ENCODE measurements at places on chromosomes 6 and 20. TPM values are rescaled to one million over a fixed set of nuclear protein-coding genes. Genes with fewer than 3 reads are reported as not detected.

DNA sequence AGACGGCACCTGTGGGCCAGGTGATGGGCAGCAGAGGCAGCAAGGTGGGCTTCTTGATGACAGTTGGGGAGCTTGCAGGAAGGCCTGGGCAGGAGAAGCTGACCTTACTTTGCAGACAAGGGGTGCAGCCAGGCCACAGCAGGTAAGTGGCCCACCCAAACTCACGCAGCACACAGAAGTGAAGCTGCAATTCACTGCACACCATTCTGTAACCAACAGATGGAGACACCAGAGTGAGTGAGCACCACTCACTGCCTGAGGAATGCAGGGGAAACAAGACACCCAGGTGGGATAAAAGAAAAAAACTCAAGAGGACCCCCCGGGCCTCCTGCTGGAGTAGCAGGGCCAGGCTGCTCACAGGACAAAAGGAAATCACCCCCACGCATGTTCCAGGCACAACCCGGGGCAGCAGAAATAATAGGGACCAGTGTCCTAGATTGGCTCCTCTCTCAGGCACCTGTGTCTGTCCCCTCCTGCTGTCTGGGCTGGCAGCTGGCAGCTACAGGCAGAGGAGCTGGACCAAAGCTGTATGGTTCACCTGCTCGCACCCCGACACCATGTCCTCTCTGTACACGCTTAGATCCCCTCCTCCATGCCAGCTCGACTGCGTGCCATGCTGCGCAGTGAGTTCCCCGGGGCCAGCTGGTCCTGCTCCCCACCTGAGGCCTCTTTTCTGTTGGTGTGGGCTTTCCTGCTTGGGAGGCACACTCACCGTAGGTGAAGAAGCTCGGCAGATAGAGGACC lies 4.9 kb downstream of the MTCH1 start:
- H3K36me3 ChIP-seq: peaks cover 48% of the 10 kb centered on the region
- no peak for DNase-seq
- no peak overlapping the region for H3K27ac ChIP-seq

- peak within 1 kb of the TSS; percentile 87 for H3K4me3 ChIP-seq
- peak within 1 kb of the TSS; percentile 83 for H3K27ac ChIP-seq
- no peaks in the 10 kb centered on the region for H3K27me3 ChIP-seq
- H3K4me1 ChIP-seq: peaks cover 13% of the 10 kb centered on the region
- H3K36me3 ChIP-seq: peaks cover 35% of the 10 kb centered on the region
These were observed at the start of gene AARS2 for GRCh38 chr6:44312901-44313788. AARS2 (minus strand) TSS chr6:44313347; CDS start chr6:44313323, 24 bp downstream.

- no peaks in the 10 kb centered on the region for H3K27me3 ChIP-seq
- H3K4me3 ChIP-seq: no peak overlapping the region
- H3K4me1 ChIP-seq: no peaks in the 10 kb centered on the region
- no peaks in the 10 kb centered on the region for H3K36me3 ChIP-seq
These were observed 82.2 kb upstream of the TOP1 start for GRCh38 chr20:40946451-40946850.

Gene DAAM2
- total RNA-seq: not detected

DNA sequence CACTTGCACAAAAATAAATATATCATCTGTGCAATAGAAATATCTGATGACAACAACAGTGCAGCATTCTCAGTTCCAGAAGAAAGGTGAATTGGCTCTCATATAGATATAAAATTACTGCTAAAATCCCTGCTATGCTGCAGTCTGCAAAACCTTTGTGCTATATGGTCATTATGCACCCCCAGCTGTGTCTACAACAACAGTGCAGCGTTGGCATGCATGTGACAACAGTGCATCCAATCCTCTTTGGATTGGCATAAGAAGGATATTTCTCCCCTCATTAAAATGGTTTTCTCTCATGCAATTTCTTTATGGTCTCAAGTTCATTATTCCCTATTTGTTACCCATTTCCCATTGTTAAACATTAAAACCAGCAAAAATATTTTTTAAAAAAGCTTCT lies 23.1 kb downstream of the OR2B6 start:
- H3K4me3 ChIP-seq: no peak overlapping the region
- no peak overlapping the region for H3K27ac ChIP-seq
- H3K27me3 ChIP-seq: peaks cover 4% of the 10 kb centered on the region

- H3K27me3 ChIP-seq: no peaks in the 10 kb centered on the region
- peaks cover 80% of the 10 kb centered on the region for H3K4me1 ChIP-seq
- peaks cover 15% of the 10 kb centered on the region for H3K36me3 ChIP-seq
- no peak overlapping the region for H3K27ac ChIP-seq
- DNase-seq: no peak
These were observed 10.1 kb downstream of the PIM1 start for GRCh38 chr6:37180075-37180474.

Gene PBOV1
- not detected for total RNA-seq

- H3K27me3 ChIP-seq: no peaks in the 10 kb centered on the region
- H3K4me3 ChIP-seq: no peak overlapping the region
- H3K36me3 ChIP-seq: no peaks in the 10 kb centered on the region
- H3K27ac ChIP-seq: no peak overlapping the region
These were observed 445.4 kb upstream of the DEFB115 start for GRCh38 chr20:30811885-30812671.

Gene ZNF391
- 1.6 TPM for total RNA-seq

DNA sequence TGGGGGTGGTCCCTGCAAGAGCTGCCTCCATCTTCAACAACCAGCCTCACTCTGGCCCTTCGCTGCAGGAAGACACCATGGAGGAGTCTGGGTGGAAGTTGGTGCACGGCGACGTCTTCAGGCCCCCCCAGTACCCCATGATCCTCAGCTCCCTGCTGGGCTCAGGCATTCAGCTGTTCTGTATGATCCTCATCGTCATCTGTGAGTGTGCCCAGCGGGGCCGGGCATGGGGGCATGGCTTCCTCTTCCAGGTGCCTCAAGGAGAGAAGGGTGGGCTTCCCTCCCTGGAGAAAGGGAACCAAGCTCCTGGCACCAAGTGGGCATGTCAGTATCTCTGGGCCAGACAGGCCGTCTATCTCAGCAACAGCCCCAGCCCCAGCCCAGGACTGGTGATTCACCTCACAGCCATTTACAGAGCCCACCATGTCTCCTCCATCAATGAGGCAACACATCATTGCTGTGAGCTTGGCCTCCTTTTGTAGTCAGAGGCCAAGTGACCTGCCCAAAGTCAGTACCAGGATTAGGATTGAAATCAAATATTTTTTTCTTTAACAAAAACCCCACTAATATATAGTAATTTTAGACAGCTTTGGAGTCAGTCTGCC lies 40.2 kb downstream of the TM9SF4 start:
- H3K36me3 ChIP-seq: peaks cover 69% of the 10 kb centered on the region
- no peaks in the 10 kb centered on the region for H3K4me1 ChIP-seq
- no peak overlapping the region for H3K27ac ChIP-seq
- DNase-seq: no peak
- no peak overlapping the region for H3K4me3 ChIP-seq
- no peaks in the 10 kb centered on the region for H3K27me3 ChIP-seq

DNA sequence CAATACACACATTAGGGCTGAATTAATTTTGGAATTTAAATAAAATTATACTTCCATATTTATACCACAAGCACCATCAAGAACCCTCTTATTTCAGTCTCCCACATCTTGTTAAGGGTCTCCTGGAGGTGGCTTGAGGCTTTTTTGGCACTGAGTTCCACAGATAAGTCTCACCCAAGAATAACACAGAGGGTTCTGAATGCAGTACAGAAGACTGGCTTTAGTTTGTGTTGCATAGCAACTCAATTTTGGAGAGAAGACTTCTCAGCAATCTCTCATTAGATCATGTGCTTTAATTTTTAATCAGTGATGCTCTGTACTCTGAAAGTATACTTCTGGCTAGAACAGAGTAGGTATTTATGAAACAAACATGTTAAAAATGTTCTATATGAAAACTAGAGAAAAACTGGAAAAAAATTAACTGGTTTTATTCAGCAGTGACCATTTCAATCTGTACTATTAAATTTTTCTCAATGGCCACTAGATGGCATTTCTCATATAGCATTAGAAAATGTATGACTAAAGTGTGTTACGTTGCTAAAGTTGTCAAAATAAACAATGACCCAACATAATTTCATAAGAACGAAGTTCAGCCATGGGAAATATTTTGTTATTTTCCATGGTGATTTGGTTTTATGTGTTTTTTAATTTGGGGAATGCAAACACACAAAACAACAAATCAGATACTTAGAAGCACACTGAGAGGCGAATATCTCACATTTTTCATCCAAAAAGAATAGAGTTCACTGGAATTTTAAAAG lies 32.7 kb upstream of the MAP7 start:
- no peak overlapping the region for H3K4me3 ChIP-seq
- H3K36me3 ChIP-seq: peaks cover 77% of the 10 kb centered on the region
- no peaks in the 10 kb centered on the region for H3K27me3 ChIP-seq
- H3K4me1 ChIP-seq: no peaks in the 10 kb centered on the region
- no peak overlapping the region for H3K27ac ChIP-seq
- DNase-seq: peak; percentile 21

Gene PRKN
- total RNA-seq: 5.4 TPM

Gene REM1
- total RNA-seq: not detected

DNA sequence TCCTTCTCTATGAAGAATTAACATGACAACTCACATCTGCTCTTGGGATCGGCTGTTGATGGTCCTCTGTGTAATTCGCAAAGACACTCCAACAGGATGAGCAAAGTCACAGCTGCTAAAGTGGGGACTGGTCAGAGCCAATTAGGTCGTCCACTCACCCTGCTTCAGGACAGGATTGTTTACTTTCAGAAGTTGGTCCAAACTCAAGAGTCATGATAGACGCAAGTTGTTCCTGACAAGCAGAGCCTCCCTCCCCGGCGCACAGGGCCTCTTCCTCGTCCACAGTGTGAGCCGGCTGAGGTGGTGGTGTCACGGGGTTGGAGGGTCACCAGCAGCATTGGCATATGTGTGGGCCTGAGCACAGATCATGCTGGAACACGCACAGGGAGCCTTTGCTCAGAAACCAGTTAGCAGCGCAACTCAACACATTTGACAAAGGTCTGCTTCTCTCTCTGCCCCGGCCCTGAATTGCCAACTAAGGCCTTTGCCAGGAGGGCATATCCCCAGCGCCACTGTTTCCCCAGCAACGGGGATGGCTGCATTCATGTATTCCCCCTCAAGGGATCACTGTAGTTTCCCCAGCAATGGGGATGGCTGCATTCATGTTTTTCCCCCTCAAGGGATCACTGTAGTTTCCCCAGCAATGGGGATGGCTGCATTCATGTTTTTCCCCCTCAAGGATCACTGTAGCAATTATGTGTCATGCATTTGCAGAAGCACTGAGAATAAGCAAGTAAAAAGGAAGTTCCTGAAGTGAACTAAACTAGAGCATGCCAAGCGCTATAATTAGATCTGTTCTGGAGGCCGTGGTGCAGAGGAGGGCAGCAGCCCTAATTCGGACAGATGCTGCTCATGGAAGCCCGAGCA lies 111.7 kb downstream of the THBS2 start:
- H3K36me3 ChIP-seq: no peaks in the 10 kb centered on the region
- no peak for DNase-seq
- no peaks in the 10 kb centered on the region for H3K27me3 ChIP-seq
- no peaks in the 10 kb centered on the region for H3K4me1 ChIP-seq
- no peak overlapping the region for H3K27ac ChIP-seq

- H3K4me3 ChIP-seq: no peak overlapping the region
- no peaks in the 10 kb centered on the region for H3K36me3 ChIP-seq
- no peaks in the 10 kb centered on the region for H3K27me3 ChIP-seq
These were observed 106.3 kb downstream of the GRM1 start for GRCh38 chr6:146135167-146135566.

Gene AVP
- total RNA-seq: 0.56 TPM

DNA sequence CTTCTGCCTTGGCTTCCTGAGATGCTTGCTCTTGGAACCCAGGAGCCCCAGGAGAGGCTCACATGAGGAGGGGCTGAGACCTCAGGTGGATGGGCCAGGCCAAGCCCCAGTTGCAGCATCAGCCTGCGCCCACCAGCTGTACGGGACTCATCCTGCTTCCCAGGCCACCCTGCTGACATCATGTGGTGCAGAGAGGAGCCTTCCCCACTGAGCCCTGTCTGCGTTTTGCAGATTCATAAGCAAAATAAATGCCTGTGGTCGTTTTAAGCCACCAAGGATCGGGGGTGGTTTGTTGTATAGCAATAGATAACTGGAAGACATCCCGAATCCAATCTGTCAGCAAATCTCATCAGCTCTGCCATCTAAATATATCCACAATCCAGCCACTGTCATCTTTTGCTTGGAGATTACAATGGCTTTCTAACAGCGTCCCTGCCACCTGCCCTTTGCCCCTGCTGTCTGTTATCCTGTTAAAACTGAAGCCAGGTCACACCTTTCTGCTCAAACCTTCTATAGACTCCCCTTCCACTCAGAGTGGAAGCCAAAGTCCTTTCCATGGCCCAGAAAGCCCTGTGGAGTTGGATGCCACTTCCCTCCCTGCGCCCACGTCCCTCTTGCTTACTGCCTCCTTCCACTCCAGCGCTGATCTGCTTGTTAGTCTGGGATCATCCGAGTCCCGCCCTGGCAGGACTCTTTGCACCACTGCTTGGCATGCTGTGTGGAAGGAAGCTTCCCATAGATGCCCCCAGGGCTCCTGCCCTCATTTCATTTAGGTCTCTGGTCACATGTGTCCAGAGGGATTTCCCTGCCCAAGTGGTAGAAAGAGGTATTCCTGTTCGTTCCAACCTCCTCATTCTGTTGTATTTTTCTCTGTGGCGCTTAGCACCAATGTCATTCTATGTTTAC lies 24.0 kb upstream of the MLN start:
- H3K27ac ChIP-seq: no peak overlapping the region
- H3K4me1 ChIP-seq: no peaks in the 10 kb centered on the region
- DNase-seq: no peak
- no peak overlapping the region for H3K4me3 ChIP-seq

DNA sequence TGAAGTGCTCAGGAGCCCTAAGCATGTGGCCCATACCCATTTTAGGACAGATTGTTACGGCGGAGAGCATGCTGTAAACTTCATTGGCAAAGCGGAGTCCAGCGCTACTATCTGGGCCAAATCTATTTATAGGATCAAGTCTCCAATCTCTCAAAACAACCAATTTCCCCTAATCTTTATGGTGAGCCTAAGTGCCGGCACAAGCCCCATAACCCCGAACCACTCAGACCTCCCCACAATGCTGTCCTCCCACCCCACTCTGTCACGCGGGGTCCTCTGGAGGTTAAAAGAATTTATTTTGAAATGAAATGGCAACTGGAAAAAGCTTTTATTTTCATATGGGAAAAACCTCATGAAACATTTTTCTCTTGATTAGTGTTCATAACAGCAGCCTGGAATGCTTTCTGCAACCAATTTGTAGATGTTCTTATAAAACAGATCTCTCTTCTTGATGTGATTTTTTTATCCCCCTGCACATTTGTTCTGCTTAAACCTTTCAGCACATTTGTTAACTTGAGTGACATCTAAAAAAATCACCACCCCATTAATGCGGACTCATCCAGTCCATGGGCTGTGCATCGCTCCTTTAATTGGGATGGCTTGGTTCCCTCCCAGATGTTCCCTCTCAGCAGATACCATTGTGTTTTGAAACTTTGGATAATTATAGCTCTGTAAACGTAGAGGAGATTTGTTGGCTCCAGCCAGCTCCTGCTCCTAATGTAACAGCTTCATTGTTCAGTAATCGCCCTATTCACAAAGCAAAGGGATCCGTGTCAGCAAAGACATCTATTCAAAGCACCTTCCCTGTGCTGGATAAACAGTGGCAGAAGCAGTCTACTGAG lies 323.6 kb downstream of the CD83 start:
- no peaks in the 10 kb centered on the region for H3K4me1 ChIP-seq
- H3K27ac ChIP-seq: no peak overlapping the region
- no peak overlapping the region for H3K4me3 ChIP-seq
- H3K27me3 ChIP-seq: no peaks in the 10 kb centered on the region
